ENCODE measurements at places on chromosomes 2 and 18.

DNA sequence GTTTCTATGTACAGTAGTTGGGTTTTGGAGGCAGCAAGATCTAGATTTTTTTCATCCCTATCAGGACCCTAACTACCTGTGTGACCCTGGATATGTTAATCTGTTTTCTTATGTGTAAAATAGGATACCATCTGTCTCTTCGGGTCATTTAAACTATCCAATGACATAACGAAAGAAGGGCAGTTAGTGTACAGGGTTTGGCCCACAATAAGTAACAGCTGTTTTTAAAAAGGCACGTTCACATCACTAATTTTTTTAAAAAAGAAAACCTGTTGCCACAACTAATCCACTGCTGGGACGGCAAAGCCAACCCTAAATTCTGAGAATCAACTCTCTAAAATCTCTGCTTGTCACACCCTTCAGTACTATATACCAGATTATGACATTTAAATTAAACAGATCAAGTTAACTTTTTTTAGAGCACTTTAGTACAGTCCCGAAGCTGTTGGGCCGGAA is 869 bp downstream of the USP40 start:
- DNase-seq, result no peak

DNA sequence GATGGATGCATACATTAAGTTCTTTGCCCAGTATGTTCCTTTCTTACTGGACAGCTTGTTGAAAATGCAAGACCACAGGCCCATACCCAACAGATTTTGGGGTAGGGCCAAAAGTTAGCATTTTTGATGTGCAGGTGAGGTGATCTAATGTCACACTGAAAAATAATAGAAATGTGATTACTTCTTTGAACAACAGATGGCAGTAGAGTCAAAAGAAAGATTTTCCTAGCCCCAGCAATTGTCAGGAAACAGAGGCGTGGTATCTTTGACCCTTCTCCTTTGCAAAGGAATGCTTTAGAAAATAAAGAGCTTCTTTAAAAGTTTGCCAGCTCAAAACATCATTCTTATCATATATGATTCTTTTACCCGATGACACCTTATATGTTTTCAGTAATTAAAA is 343.6 kb upstream of the SYT4 start:
- DNase-seq, result no peak

GRCh38 chr2:64888591-64889309 is 100.4 kb upstream of the SLC1A4 start:
- no peak for DNase-seq

DNA sequence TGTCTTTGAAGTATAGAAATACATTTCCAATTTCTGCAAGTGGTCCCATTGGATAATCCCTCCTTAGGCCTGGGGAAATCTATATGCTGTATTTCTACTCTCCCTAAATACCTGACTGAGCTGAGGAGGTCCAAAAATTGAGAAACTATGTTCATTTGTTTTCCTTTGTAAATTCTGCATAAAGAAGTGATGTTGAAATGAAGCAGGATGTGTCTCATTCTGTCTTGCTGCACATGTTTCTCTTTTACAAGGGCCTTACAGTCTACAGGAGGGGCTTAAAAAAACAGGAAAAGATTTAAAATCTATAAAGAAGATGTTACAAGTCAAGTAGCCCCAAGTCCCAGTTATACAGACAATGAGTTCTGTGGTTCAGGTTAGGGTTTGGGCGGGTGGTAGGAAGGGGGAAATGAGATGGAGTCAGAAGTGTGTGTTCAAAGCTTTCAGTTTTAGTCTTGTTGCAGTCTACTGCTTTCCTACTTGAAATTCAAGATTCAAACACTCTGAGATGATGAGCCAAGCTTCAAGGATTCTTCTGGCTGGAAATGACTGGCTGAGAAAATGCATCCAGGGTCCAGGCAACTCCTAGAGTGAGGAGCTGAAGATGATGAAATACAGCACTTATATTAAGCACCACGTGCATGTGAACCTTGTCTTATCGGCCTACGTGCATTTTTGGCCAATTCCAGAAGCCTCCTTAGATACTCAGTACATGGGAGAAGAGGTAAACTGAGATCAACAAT is 146.3 kb upstream of the CELF4 start:
- DNase-seq, result no peak

DNA sequence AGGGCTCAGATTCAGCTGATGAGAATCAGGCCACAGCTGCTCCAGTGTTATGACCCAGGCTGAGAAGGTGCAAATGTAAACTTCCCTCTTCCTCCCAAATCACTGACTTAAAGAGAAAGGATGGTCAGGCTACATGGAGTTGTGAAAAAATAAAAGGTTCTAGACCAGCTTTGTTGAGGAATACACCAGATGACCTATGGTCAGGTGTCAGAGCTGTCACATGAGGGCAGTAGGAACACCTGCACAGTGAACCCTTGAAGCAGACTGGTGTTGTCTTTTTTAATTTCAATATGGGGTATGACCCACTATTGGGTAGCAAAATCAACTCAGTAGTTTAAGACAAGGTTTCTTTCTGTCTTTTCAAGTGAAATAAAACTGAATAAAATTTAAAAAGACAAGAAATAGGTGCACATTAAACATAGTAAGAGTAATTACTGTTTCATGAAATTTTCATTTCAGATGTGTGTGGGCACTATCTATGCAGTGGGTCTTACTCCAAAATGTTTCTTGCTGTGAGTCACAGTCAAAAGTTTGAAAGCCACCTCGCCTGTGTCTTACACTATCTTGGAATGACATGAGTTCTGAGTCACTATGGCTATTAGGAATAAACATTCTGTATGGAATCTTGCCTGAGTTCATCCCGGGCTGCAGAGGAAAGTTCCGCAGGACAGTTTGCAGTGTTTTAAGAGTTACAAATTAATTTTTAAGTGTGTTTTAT is 83.6 kb downstream of the ACVR1 start:
- DNase-seq, result no peak

- DNase-seq, result no peak
Measured at GRCh38 chr2:239535413-239536144, 134.8 kb upstream of the HDAC4 start.
